Fibroblast of upper back skin (primary cell): ENCODE measurements at places on chromosomes 1 and 21.

DNA sequence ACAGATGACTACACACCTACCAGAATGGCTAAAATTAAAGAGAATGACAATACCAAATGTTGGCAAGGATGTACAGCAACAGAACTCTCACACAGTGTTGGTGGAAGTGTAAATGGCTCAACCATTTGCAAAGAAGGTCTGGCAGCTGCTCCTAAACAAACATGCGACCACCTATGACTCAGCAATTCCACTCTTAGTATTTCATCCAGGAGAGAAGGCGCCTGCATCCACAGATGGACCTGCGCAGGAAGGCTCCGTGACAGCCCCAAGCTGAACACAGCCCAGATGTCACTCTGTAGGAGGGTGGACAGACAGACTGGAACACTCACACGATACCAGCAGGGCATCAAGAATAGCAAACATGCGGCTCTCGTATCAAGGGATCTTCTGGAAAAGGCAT is 6.7 kb downstream of the PTTG1IP start:
- DNase-seq = peak; percentile 72

DNA sequence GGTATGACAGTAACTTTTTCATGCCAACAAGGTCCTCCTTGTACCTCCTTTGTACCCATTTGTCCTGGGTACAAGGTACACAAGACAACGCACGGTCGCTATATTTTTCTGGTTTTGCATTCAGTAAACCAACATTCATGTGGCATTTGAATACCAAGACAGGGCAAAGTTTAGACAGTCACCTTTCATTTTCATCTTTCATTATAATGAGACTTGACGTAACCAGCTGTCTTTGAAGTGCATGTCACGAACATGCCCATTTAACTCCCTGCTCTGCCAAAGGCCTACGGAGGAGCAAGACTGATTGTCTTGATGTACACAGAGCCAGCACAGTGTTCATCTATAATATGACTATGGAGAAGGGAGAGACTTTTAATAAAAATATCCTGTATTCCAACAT is 91.0 kb downstream of the SETD4 start:
- DNase-seq = no peak

DNA sequence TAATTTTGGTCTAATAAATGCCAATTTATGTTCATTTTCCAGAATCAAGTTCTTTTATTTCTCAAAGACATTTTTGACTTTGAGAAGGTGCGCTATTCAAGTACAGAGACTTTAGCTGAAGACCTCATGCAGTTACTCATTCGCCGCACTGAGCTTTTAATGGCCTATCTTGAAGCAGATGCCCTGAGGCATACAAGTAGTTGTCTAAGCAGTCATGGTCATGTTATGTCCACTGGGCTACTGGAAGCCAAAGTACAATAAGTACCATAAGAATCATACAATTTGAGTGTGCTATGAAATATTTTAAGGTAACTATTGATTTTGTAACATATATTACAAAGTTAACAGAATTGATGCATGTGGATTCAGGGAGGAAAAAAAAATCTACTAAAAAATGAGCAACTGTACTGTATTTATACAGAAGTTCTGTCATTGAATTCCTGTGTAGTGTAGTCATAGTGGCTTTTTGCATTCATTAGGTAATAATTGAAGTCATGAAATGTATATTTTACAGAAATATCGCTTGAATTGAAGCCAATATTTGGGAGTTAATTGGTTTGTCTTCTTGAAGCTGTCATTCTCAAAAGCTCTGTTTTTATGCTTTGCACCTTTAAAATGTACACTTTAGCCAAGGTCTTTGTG is 13.5 kb upstream of the NEXN start:
- DNase-seq = peak; percentile 46

DNA sequence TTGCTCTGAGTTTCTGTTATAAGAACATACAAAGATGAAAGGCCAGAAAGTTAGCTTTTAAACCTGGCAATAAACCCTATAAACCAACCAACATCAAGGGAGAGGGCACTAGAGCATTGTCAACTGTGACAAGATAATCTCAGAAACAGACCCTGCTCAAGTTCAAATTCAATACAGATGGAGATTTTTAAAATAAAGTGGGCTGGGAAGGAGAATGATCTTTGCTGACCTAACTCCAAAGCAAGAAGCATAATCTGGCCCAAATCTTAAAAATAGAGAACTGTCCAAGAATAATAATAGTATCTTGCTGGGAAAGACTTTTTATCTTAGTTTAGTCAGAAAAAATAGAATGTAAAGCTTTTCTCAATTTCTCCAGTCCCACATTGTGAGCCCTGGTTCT is 485.5 kb downstream of the DISC1 start:
- DNase-seq = no peak

- DNase-seq = no peak
Measured at GRCh38 chr1:116842654-116843053, 67.1 kb upstream of the PTGFRN start.

DNA sequence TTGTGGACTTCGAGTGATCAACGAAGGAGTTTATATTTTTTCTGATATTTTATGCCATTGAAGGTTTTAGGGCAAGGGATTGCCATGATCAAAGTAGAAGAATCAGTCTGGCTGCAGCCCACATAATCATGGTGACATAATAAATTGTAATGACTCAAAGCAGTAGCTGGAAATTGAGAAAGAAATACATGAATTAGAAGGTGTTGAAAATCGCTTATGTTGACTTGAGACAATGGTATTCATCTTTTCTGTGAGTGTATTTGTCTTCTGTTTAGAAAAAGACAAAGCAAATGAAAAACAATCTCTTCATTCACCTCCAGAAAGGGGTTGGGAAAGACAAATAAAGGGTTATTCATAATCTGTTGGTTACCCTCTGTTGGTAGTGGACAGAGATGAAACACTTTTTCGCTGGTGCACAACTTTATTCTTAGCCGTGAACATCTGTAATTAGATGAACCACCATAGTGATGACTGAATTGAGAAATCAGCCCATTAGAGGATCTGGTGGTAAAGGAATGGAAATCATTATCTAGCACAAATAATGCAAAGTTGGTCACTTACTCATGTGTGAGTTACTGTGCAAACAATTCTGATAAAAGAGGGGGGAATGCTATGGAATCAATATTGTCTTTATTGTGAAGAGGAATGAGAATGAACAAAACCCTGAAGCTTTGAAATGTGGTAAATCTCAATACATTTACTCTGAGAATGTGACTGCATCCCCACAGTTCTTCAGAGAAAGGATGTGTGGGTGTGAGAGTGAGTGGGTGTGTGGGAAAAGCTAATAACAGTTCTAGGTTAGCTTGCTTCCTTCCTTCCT is 121.8 kb downstream of the NTNG1 start:
- DNase-seq = peak; percentile 75

DNA sequence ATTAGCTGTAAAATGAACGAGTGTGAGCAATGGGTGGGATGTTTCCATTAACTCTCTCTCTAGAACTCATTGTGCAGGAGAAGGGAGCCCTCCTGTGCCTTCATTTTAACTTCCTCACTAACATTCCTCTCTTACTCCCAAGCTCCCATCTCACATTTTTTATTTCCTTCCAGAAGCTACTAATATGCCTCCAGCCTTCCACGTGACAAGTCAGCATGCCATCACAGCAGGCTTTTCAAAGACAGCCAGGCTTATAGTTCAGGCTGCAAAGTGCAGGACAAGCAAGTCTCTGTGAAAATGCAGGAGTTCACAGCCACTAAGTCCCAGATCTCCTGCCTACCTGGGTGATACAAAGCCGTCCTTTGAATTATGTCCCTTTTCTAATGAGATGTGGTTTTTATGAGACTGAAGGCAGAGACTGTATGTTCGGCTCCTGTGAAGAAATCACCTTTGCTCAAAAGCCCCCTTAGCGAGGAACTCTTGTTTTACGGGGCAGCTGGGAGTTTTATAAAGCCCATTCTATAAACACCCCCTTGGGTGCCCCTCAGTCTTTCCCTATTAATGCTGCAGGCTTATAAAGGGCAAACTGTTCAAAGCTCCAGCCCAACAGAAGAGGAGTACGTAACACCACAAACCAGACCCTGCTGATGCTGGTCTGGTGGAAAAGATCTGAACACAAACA is 14.8 kb upstream of the ANGPTL7 start:
- DNase-seq = peak; percentile 36

DNA sequence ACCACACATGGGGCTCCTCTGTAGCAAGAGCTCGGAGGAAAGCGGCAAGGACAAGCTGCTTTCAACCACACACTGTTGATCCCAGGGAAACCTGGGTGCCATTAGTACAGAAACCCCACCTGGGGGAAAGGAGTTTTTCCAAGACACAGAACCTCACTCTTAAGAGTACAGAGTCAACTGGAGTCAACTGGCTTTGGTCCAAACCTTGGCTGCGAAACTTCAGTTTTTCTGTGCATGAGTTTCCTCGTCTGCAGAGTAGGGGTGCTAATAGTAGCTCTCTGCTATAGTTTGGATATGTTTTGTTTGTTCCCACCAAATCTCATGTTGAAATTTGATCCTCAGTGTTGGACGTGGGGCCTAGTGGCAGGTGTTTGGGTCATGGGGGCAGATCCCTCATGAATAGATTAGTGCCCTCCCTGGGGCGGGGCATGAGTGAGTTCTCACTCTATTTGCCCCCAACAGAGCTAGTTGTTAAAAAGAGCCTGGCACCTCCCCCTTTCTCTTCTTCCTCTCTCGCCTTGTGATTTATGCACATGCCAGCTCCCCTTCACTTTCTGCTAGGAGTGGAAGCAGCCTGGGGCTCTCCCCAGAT is 161.1 kb downstream of the PIGK start:
- no peak for DNase-seq

DNA sequence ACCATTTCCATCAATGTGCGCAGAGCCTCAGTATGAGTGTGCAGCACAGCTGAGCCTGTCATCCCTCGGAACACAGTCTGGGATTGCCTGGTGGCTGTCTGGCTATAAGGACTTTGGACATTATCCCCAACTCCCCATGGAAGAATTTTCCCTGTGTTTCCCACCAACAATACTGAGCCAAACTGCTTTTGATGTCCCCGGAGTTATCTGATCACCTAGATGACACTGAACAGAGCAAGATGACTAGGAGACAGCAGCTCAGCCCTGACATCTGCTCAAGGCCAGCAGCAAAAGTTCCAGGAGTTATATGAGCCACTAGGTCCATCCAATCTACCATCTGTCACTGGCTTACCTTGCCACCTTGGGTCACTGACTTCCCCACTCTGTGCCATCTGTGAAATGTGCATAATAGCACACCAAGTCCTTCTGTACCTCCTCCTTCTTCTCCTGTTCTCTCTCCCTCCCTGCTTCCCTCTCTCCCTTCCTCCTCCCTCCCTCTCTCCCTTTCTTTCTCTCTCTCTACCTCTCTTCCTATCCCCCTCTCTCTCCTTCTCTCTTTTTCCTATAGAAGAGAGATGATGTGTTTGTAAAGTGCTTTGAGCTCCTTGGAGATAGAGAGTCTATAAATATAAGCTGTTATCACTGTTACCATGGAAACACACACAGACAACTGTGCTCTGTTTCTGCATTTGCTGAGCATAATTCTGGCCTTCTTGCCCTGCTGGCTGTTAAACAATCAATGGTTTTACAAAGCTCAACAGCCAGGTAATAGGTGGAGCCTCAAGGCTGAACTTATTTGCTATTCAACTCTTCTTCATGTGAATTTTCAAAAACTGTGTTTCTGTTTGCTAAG is 19.7 kb upstream of the ATP1B1 start:
- no peak for DNase-seq
